ENCODE measurements at places on chromosomes 2 and 18. TPM values are rescaled to one million over a fixed set of nuclear protein-coding genes. Genes with fewer than 3 reads are reported as not detected.

- no peak for DNase-seq
Observed at GRCh38 chr2:157887946-157888345, 11.8 kb upstream of the ACVR1 start.

DNA sequence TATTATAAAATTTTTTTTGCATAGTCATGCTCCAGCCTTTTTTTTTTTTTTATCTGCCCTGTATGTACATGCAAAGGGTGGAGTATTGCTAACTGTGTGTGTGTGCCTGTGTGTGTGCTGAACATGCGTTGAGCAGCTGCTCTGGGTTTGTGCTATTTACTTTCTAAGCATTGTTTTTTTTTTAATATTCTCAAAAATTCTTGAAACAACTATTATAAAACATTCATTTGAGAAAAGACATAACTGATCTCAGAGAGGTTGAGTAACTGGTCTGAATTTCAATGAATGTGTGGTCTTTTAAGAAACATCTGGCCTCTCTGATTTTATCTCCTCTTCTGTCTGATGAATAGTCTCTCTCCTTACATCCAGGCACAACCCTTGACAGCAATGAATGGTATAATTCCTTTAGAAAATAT, 366.0 kb upstream of the SLC14A2 start:
- no peak for DNase-seq

GRCh38 chr2:74515981-74516633, 1.9 kb downstream of the TLX2 start:
- DNase-seq = no peak

GRCh38 chr18:37084912-37085311, 256.0 kb downstream of the KIAA1328 start:
- no peak for DNase-seq

- DNase-seq = no peak
Observed at GRCh38 chr18:31356025-31356424, 20.6 kb upstream of the DSG4 start.

SH3BP4 gene
- 37.9 TPM for polyA plus RNA-seq

DNA sequence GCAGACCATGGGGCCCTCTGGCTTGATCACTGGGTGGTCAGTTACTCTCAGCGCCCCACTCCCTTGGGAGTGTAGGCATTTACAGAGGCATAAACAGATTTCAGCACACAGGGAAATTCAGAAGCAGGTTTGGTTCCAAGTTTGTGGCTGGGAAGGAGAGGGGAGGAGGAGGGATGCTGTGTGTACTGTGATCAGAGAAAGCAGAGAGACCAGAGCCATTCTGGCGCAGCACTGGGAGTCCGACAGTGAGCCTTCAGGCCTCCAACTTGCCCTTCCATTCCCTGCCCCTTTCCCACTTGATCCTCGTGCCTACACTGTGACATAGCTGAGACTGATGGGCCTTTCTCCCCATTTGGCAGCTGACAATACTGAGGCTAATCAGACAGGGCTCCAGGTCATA, 47.8 kb upstream of the LOXHD1 start:
- no peak for DNase-seq

GRCh38 chr18:47571957-47572356, 320.5 kb upstream of the SKOR2 start:
- no peak for DNase-seq

CHST9 gene
- polyA plus RNA-seq = 4.4 TPM
